Fibroblast of the conjunctiva (primary cell): ENCODE measurements at places on chromosomes 5 and 9.
A peak's percentile ranks its signal among the peaks of the same experiment; 100 is the strongest.

- DNase-seq: no peak
These were observed 40.5 kb downstream of the SMIM23 start for GRCh38 chr5:171826132-171826531.

DNA sequence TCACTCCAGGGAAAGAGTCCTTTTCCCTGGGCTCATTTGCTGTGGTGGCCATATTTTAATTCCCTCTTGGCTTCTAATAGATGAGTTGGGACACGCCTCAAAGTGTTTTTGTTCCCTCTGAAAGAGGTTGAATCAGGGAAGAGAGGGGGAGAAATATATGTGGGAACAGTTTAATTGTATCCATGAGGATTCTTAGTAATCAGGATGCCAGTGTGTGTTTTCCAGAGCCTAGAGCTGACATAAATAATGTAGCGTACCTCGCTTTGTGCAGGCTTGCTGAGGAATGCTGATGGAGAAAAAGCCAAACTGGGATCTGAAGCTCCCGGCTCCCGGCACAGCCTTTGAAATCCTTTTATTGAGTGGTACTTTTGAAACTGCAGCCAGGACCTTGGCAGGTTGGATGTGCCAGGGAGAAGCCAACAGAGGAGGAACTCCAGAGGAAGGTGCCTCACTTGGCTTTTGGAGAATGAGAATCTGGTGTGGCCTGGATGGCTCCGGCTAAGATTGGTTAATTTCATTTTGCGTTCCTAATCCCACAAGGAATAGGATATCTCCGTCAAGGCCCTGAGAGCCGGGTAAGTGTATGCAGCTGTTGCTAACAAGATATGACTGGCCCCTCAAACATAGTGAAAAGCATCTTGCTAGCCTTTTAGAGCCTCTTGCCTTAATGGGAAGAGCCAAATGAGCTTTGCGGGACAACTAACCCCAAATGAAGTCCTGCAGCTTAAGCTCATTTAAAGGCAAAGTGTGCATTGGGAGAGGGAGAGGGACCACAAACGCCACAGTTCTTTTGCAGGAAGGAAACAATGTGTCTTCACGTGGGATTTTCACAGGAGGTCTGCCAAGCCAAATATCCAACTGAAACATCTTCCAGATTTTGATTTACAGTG is 471.1 kb upstream of the WWC1 start:
- DNase-seq: no peak

GRCh38 chr9:128191406-128192046 is at the start of gene CIZ1:
CIZ1 (minus strand) TSS chr9:128191572; CDS start chr9:128190857, 715 bp downstream.
- DNase-seq: peak; percentile 57

- DNase-seq: no peak
These were observed 84.8 kb downstream of the MVB12B start for GRCh38 chr9:126411225-126411947.

GRCh38 chr9:79581388-79581787 is 9.6 kb downstream of the TLE4 start:
- no peak for DNase-seq
